ENCODE measurements at places on chromosomes 5 and 9.

- no peak for DNase-seq
Observed at GRCh38 chr9:87880116-87880515, 2.6 kb upstream of the SPATA31E1 start.

- DNase-seq, result no peak
Observed at GRCh38 chr9:136243631-136244030, 2.0 kb downstream of the QSOX2 start.

GRCh38 chr9:124657516-124657915 lies 113.6 kb downstream of the NR6A1 start:
- no peak for DNase-seq

DNA sequence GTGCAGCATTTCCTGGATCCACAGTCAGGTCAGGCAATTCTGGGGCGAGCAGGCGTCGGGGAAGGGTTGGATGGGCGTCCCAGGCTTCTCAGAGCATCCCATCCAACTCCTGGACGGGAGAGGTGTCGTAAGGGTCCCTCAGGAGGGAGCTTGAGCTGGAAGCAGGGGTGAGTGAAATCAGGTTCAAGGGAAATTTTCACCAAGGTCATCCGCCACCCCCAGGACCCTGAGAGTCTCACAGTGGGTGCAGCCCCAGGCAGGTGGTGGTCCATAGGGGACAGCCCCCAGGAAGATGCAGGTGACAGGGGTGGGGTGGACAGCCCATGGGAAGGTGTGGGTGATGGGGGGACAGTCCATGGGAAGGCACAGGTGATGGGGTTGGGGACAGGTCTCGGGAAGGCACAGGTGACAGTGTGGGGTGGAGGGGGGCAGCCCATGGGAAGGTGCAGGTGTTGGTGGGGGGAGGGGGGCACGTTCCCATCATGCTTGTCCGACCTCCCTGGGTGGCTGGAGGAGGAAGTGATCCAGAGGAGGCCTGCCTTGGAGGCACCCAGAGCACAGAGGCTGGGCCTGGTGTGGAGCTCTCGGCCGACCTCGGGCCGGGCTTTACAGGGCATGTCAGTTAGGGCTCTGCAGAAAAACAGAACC lies 48.9 kb downstream of the AHRR start:
- DNase-seq, result no peak

GRCh38 chr5:8944005-8944404 lies 601.9 kb downstream of the SEMA5A start:
- DNase-seq, result no peak

Data from immature natural killer cell (primary cell).